SIG-M5 (cell line): ENCODE measurements at places on chromosomes 7 and 10.

DNA sequence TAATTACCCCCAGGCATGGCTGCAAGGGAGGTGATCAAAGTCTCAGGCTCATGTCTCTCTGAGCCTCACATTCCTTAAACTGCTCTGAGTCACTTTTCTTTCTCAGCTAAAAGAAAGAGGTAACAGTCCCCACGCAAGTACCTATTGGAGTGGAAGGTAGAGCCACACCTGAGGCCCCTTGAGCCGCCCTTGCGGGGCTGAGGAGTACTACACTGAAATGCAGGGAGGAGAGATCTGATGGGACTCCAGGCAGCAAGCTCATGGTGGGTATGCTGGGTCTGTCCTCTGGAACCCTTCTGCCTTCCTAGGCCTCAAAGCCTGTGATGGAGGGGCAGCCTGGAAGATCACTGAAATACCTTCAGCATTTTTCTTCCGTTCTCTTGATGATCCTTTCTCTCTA, 960.0 kb downstream of the DNAJB9 start:
- no peak for DNase-seq

GRCh38 chr10:91022924-91023699, 102.2 kb upstream of the ANKRD1 start:
- DNase-seq = no peak

DNA sequence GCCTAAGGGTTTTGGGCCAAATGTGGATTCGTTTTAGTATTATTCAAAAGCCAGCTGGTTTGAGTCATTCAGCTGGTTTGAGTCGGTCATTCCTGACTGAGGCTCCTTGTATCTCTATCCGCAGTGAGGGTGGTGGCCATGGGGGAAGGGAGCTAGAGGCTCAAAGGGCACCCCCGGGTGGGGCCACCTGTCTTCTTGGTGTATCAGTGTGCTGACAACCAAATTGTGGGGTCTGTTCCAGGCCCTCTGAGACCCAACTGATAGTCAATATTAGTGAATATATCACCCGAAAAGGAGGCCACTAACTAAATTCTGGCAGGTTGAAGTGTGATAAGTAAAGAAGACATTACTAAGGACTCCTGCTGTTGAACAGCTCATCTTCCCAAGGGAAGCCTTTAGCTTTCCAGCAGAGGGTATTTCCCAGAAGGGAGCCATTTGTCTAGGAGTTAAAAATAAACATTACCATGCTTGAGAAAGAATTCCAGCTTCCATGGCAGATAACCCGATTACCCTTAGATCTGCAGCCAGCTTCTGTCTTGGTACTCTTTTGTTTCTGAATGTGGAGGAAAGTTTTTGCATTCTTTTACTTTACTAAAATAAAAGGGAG, 29.9 kb upstream of the DDX50 start:
- no peak for DNase-seq

DNA sequence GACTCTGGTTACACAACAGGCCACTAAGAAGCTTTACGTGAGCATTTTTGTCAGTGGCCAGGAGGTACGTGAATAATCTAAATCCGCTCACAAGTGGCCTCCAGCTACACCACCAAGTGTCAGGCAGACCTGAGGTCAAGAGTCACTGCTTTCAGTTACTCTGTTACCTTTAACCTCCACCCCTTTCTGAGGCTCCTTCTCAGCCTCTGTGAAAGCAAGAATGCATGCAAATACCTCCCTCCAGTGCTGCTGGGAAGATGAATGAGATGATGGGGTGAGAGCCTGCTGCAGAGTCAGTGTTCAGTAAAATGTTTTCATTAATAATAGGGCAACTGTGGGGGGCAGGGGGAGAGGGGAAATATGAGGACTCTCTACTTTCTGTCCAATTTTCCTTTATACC, 11.2 kb downstream of the DDC start:
- DNase-seq = no peak

DNA sequence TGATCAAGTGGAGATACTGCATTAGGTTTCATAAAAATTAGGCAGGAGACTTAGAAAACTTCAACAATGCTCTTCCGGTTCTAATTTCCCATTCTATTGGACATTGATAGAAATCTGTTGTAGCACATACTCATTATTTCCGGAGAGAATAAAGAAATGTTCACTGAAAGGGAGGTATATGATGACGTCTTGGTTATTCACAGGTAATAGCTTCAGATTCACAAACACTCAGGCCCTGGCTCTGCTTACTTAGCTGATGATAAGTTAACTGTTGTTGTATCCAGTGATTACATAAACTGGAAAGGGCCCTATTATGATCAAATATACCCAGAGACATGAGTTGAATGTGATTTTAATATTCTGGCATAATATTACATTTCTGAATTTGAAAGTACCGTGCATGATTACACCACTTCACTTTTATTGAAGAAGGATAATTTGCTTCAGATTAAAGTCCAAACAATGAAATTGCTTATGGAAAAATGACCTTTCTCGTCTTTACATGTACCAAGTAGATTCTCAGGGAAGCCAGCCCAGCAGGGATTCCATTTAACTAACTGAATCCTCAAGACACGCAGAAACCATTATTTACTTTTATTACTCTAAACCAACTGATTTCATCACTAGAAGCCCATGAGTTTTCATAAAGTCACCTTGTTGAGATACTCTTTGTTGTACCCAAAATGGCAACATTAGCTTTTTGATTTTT, 288.0 kb upstream of the PITRM1 start:
- no peak for DNase-seq

DNA sequence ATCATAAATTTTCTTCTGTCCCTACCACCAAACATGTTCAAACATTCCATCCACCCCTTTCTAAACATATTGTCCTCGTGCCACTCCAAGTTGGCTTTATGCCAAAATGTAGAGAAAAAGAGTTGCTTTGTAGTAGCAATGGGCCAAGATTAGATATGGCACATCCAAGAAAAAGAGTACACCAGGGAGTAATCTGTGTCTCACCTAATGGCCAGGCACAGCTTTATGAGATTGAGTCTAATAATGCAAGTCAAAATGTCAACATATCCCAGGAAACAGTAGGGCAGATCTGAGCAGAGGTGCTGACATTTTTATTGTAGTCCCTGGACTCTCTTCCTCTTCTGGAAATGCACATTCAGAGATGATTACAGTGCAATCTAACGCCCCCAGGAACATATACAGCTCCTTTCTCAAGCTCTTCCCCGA, 5.7 kb upstream of the OR6V1 start:
- DNase-seq = no peak

- no peak for DNase-seq
These were observed 117.4 kb upstream of the PFKP start for GRCh38 chr10:2949948-2950354.

- no peak for DNase-seq
These were observed 80.9 kb downstream of the ABLIM1 start for GRCh38 chr10:114577133-114577532.

- DNase-seq = no peak
These were observed 121.1 kb downstream of the AOAH start for GRCh38 chr7:36602934-36603887.

- DNase-seq = no peak
These were observed 161.7 kb upstream of the BMPER start for GRCh38 chr7:33743594-33743993.

GRCh38 chr10:47287365-47287802, 12.6 kb upstream of the GDF10 start:
- no peak for DNase-seq

DNA sequence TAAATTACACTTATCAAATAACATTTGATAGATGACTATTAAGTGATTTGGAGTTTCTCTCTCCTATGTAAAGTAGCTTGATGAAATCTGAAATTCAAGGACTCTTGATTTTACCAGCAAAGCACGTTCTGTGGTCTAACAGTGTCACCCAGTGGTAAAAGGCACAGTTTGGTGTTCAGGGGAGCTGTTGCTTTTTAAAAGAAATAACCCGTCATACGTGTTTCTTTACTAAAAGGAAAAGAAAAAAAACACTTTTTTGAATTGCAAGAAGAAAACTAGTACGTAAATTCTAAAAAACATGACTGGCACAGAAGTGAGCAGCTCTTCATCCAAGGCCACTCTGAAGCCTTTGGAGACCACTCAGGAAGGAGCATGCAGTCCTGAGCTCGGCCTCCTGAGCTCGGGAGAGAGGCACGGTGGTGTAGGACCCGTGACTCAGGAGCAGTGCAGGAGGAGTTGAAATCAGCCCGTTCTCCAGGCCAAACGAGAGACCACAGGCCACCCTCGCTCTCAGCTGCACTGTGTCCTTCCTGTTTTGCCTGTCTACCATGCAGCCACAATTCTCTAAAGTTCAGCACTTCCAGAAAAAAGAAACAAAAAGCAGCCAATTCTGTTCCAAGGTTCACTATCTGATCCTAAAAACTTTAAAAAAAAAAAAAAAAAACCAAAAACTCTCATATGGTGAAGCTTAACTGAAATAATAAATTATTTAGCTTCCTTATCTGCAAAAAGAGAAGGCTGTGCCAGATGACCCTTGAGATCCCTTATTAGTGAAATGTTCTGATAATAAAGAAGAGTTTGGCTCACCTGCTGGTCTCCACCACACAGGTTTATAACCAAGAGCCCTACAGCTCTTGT, 212.6 kb upstream of the FRMD4A start:
- DNase-seq = no peak

- DNase-seq = no peak
These were observed 1.3 kb upstream of the GRK5 start for GRCh38 chr10:119205894-119206602.

GRCh38 chr7:131568510-131568909, 12.1 kb upstream of the PODXL start:
- no peak for DNase-seq

GRCh38 chr7:158329686-158330085, 257.9 kb downstream of the PTPRN2 start:
- DNase-seq = no peak

DNA sequence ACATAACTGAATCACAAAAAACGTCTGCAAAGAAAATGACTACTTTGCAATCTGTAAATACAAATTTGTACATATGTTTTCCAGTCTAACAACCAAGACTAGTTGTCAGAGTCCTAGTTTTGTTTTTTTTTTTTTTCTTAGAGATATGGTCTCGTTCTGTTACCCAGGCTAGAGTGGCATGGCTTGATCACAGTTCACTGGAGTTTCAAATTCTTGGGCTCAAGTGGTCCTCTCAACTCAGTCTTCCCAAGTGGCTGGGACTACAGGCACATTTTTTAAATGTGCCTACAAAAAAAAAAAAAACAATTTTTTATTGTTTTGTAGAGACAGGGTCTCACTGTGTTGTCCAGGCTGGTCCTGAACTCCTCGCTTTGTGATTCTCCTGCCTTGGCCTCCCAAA, 70.8 kb downstream of the ORC5 start:
- no peak for DNase-seq

DNA sequence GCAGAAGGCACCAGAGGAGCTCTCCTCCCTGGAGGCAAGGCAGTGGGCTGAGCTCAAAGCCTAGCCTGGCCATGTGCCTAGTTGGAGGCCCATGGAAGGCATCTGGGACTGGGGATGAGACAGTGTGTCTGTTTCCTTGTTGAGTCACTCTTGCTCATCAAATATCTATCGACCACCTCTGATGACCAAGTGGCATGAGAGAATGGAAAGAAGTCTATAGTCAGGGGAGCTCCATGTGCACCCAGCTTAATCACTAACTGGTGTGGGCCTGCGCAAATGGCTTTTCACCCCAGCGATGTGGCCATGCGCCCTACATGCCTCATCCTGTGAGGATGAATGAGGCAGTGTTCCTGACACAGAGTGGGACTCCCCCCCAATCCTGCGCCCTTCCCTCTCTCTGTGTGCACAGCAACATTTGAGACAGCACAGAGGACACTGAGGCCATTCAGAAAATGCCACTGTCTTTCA, 229.9 kb downstream of the RPS24 start:
- no peak for DNase-seq

DNA sequence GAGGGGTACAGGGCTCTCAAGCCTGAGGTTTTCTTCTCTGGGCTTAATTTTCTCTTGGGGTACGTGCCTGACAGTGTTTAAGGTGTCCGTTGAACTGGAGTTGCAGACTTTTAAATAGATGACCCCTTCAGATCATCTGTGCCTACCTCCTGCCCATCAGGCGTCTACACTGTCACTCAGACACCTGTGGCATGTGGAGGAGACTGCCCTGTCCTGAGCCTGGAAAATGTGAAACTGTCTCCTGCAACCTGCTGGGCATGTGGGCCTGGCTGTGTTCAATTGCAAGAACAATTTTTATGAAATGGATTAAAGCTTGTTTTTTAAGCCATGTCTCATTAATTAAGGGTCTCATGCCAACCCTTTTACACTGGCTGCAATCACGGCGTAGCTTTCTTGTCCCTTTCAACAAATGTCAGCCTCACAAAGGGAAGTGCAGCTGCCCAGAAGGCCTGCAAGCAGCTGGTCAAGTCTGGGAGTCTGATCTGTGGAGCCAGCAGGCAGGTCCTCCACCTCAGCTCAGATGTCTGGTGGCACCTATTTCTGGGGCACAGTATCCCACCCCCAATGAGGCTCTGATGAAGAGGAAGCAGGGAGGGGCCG, 8.8 kb downstream of the ATP5MF start:
- DNase-seq = no peak

DNA sequence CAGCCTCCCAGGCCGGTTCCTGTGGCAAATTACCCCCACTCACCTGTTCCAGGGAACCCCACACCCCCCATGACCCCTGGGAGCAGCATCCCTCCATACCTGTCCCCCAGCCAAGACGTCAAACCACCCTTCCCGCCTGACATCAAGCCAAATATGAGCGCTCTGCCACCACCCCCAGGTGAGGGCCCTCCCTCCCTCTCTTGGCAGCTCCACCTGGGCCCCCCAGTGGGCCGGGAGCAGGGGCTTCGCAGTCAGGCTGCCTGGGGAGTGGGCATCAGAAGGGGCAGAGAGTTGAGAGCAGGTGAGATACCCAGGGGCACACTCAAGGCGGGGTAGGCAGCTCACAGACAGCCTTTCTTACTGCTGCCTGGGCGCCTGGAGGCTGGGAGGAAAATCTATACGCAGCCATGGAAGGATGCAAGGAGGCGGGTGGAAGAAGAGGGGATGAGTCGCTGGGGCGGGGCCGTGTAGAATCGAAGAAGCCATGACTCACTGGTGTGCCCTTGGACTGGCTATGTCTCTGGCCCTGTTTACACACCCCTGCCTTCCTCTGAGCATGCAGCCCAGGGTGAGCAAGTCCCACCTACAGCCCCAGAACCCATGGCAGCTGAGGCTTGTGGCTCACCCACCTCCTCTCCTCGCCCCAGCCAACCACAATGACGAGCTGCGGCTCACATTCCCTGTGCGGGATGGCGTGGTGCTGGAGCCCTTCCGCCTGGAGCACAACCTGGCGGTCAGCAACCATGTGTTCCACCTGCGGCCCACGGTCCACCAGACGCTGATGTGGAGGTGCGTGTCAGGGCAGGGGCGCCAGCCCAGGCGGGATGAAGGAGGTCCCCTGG, 48.6 kb upstream of the PPIF start:
- DNase-seq = no peak

DNA sequence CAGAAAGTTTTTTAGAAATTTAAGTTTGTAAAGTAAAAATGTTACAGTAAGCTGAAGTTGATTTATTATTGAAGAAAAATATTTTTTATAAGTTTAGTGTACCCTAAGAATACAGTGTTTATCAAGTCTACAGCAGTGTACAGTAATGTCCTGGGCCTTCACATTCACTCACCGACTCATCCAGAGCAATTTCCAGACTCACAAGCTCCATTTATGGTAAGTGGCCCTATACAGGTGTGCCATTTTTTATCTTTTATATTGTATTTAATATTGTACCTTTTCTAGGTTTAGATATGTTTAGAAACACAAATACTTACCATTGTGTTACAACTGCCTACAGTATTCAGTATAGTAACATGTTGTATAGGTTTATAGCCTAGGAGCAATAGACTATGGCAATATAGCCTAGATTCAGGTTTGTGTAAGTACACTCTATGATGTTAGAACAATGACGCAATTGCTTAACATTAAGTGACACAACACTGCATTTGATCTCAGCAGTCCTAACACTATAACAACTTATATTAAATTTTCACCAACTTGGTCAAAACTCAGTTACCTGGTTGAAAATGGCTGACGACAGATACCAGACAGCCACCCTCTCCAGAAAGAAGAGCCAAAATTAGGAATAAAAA, 45.7 kb downstream of the HIBADH start:
- no peak for DNase-seq
